ENCODE measurements at places on chromosomes 13 and 19.

DNA sequence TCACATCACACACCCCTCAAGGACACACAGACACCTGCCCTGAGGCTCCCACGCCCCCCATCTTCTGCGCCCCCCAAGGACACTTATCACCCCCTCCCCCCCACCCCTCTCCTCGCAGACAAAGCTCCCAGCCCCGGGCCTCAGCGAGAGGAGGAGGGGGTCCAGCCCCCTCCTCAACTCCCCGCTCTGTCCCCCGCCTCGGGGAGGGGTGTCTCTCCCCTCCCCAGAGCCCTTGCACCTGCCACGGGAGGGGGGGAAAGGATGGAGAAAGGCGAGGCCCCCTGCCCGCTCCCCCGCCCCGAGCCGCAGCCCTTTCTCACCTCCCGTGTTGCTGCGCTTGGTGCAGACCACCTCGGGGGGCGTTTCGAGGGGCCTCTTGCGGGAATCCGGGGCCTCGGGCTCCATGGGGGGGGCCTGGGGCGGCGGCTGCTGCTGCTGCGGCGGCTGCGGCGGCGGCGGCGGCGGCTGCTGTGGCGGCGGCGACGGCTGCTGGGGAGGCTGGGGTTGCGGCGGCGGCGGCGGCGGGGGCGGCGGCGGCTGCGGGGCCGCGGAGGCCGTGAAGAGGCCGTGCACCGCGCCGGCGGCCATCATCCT is 621 bp downstream of the NOVA2 start:
- DNase-seq, result no peak

DNA sequence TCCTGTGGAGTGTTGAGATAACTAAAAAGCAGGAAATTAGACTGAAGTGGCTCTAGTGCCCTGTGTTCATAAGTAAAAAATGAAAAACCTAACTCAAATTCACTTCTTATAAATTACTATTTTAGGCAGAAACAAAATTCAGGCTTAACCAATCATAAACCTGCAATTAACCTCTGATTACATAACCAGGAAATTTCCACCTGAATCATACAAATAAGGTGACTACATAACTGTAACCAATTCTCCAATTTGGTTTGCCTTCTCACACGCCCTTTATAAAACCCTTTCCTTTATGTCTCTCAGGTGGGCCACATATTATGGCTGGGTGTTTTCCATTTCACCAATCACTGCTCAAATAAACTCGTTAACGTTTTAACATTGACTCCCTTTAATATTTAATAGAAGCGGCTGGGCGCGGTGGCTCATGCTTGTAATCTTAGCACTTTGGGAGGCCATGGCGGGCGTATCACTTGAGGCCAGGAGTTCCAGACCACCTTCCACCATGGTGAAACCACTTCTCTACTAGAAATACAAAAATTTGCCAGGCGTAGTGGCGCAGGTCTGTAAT is 22.9 kb upstream of the ZNF724 start:
- DNase-seq, result no peak

- no peak for DNase-seq
These were observed 26.2 kb downstream of the MAST3 start for GRCh38 chr19:18123819-18124218.

DNA sequence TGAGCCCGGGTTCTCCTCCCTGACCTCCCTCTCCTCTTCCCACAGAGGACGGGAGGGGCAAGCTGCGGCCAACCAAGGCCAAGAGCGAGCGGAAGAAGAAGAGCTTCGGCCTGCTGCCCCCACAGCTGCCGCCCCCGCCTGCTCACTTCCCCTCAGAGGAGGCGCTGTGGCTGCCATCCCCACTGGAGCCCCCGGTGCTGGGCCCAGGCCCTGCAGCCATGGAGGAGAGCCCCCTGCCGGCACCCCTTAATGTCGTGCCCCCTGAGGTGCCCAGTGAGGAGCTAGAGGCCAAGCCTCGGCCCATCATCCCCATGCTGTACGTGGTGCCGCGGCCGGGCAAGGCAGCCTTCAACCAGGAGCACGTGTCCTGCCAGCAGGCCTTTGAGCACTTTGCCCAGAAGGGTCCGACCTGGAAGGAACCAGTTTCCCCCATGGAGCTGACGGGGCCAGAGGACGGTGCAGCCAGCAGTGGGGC is 162.2 kb downstream of the KDM4B start:
- DNase-seq, result no peak

GRCh38 chr19:33634361-33635091 is 12.8 kb downstream of the CHST8 start:
- no peak for DNase-seq

DNA sequence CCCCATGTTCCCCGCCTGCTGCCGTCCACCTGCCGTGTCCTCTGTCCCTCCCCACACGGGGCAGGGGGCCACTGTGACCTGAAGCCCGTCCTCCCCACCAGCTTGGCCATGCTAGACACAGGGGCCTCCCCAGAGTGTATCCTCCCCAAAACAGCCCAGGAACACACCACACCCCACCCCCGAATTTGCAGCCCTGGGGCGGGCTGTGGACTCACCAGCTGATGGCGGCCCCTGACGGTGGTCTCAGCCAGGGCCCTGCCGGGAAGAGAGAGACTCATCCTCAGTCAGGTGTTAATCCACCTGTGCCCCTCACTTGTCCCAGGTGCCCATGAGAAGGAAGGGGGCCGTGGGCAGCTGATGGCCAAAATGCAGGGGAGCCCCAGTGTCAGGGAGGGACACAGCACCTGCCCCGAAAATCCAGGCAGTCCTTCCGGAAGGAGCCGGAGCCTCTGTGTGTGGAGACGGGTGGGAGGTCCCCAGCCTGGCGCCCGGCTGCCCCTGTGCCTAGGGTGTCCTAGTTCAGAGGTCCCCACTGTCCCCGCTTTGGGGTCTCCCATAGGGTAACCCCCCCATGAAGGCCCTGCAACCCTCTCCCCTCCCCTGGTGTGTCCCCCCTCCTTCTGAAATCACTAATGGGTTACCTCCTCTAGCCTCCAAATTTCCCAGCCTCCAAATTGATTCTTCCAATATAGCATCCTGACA is 39.3 kb upstream of the TCF3 start:
- DNase-seq, result no peak

DNA sequence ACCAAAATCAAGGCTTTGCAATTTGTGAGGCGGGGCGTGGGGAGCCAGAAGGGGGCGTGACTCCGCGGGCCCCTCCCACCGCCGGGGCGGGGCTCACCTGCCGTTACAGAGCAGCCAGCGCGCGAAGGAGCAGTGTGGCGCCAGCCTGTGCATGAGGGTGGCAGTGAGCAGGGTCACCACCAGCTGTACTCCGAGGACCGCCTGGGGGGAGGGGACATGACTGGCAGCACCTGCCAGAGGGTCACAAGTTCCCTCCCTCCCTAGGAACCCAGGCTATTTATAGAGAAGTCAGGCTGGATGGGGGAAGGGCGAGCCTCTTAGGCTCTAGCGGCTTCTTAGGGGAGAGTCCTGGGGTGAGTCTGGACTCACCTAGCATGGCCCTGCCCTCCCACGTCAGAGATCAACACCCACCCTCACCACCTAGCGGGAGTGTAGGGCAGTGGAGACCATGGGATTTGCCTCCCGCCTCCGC is 3.6 kb downstream of the TMEM161A start:
- no peak for DNase-seq

GRCh38 chr13:35475960-35476943 is at the start of gene MAB21L1:
TSS of gene MAB21L1 (minus strand) at chr13:35476689. CDS start at chr13:35476138, 551 bp downstream.
- DNase-seq, result peak; percentile 75

DNA sequence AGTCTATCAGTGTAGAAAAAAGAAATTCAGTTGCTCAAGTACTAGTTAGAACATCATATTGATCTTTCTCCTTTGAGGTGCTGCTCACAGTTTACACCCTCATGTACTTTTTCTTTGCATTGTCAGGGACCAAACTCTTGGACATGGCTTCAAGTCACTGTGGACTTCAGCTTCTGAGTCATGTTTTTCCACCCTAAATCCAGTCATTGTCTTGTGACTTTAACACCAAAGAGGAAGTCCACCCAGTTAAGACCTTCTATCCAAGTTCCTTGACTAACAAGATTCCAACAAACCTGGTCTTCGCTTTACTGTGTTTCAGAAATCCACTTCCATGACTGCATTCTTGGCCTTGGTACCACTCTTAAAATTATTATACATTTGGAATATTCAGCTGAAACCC is 206.7 kb upstream of the ARGLU1 start:
- DNase-seq, result no peak

Data from HAP-1 (cell line).